ENCODE measurements at places on chromosomes 2 and 18.
A peak's percentile ranks its signal among the peaks of the same experiment; 100 is the strongest.

DNA sequence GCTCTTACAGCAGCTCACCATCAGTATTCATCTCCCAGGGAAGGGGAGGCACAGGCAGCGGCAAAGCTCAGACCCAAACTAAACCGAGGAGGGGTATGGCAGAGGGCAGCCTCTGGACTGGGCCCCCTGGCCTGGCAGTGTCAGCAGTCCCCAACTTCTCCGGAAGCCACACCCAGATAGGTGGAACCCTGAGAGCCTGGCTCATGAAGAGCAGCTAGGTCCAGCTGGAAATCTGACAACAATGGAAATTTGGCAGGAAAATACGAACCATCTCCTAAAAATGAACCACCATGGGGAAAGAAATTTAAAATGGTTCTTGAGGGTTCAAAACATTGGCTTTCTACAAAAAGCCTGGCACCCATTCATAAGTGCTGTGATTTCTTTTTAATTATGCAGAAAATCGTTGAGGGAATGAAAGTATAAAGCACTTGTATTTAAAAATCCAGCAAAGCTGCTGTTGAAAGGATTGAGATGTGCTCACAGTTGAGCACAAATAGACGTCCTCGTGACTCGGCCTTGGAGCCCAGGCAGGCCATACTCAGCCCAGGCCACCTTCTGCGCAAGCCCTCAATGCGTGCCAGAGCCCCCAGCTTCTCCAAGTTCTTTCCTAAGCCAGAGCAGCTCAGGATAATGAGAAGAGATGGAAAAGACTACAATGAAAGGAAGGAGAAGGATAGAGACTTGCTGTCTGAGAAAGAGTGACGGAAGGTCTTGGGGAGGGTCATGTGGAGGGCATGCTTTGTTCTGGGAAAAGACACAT, 93.0 kb downstream of the COL6A3 start:
- no peak for DNase-seq

- no peak for DNase-seq
These were observed 171.9 kb downstream of the KLHL29 start for GRCh38 chr2:23556929-23557328.

GRCh38 chr2:227805578-227805977, 8.1 kb upstream of the CCL20 start:
- peak; percentile 71 for DNase-seq

GRCh38 chr2:171084128-171084527, 76.6 kb downstream of the TLK1 start:
- no peak for DNase-seq

- no peak for DNase-seq
These were observed 77.9 kb downstream of the CABLES1 start for GRCh38 chr18:23213200-23213599.

- no peak for DNase-seq
These were observed 115.4 kb upstream of the CDC42EP3 start for GRCh38 chr2:37786854-37787253.

- DNase-seq: no peak
These were observed 353 bp upstream of the NUP35 start for GRCh38 chr2:183123959-183124221.

GRCh38 chr2:234289834-234290590, 206.9 kb downstream of the ARL4C start:
- peak; percentile 79 for DNase-seq

DNA sequence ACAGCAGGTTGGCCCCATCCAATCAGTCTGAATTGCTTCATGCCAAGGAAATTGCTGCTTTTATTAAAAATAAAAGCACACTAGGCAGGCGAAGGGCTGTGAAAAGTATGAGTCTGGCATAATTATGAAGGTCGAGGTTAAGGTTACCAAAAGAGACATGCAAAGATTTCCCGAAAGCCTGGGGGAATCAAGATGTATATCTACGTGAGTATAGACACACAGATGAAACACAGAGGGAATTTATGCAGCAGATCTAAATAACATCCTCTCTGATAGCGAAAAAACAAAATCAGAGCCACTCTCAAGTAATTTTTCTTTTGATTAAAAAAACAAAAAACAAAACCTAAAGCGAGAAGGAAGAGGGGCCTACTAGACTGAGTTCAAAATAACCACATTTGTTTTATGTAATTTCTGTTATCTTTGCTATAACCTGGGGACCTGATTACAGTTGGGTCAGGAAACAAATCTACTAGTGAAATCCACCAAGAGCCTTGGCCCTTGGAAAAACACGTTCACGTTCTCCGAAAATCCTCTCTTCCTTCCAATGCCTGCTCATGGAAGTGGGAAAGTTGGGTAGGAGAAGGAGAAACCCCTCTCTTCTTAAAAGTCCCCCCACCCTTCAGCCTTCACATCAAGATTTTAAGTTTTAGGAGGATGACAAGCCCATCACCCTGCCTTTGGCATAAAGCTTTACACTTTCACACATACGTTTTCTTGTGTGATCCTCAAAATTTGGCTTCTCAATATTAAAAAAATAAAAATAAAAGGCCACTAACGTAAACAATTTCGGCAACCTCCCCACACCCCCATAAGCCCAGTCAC, 1.4 kb downstream of the AAK1 start:
- no peak for DNase-seq

GRCh38 chr2:12862541-12862940, 145.8 kb downstream of the TRIB2 start:
- DNase-seq: no peak

GRCh38 chr18:7480879-7481278, 86.2 kb upstream of the PTPRM start:
- no peak for DNase-seq

DNA sequence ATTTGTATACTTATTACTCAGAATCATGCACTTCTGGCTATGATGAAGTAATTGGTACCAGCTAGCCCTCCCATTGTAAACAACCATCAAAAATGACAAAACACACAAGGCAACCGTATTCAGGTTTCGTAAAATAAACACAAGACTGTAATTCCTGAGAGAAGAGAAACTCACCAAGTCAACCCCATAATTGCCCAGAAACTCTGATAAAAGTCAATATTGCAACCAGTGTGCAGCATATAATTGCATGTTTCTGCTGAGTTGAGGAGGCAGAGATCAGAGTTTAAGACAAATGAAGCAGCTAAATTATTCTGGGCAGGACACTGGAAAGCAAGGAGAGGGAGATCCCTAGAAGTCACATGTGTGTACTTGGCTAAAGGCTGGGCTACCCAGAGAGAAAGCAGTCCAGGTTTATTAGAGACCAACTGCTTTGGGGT, 90.3 kb downstream of the ROCK2 start:
- no peak for DNase-seq

- DNase-seq: no peak
These were observed 188.7 kb downstream of the IKZF2 start for GRCh38 chr2:212962691-212963090.

DNA sequence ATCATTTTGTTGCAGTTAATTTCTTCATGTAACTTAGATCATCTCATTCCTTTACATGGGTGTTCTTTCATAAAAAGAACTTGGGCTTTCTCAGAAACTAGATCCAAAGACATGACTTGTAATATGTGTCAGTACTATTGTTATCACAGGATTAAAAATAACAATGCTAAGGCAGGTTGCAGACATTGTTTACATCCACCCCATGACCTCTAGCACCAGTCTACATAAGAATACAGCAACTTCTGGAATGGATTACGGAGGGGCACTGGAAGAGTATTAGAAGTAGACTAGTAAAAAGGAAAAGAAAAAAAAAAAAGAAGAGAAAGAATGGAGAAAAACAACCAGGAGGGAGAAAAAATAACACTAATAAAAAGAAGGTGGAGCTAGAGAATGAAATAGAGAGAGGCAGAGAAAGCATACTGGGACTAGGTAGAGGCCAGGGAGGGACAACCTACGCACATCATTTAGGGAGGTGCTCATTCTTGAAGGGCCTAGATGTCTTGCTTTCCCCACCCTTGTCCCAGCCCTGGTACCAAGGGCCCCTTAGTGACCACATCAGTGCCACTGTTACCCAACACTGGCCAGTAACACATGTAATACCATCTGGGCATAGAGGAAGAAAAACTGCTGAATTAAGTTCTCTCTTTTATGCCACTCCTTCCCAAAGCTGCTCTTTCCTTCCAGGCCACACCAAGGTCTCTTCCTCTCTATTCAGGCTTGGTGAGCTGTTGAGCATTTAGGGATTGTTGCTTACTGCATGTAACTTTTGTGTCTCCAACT, 70.6 kb upstream of the KLF7 start:
- DNase-seq: no peak

GRCh38 chr2:164182116-164182627, 439.1 kb downstream of the GRB14 start:
- DNase-seq: no peak

DNA sequence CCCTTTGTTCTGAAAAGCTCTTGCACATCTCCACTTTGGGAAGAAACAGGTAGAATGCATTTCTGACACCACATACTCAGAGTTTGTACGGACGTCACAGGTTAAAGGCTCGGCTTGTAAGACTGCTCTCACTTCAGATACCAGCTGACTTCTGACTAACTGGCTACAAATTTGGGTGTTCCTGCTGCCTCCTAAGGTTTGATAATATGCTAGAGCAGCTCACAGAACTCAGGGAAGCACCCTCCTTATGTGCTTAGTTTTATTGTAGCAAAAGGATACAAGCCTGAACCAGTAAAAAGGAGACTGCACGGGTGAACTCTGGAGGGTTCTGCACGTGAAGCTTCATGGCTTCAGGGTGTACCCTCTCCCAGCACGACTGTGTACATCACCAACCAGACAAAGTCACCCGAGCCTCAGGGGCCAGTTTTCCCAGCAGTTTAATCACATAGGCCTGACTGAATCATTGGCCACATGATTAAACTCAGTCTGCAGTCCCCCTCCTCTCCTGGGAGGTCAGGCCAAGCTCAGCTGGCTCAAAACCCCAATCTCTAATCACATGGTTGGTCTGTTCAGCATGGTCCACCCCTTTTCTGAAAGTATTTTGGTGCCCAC, 749.5 kb upstream of the RAB6C start:
- DNase-seq: no peak

DNA sequence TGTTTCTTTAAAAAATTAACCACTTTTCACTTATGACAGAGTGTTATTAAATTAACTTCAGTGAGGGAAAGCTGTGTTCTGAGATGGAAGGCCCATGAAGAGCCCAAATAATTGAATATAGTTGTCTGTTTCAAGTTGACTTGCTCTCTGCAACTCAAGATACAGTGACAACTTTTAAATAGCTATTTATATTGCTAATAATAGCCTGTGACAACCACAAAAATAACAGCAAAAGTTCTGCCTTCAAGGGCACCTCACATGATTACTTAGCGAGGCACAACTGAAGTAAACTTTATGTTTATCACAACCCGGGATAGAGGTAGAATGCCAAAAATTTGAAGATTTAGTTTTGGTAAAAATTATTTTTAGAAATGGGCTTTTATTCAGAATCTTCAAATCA, 167.3 kb upstream of the SCN7A start:
- DNase-seq: no peak

DNA sequence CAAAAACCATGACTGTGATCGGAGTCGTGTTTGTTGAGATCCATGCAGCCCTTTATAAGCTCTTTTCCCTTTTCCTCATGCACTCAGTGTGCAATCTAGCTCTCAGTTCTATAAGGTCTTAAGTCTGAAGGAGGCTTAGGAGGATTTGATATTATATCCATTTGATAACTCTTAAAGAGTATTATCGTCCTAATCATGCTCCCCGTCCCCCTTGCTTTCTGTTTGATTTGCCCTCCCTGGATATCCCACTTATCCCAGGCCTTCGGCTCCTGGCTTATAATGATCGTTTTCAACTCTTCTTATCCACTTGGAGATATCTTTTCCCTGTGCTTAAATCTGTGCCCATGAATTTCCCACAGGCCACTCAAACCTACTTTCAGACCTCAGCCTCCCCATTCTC, 1917.7 kb upstream of the PIK3C3 start:
- DNase-seq: no peak

GRCh38 chr2:99159594-99159993, 4.8 kb downstream of the LIPT1 start:
- DNase-seq: no peak

DNA sequence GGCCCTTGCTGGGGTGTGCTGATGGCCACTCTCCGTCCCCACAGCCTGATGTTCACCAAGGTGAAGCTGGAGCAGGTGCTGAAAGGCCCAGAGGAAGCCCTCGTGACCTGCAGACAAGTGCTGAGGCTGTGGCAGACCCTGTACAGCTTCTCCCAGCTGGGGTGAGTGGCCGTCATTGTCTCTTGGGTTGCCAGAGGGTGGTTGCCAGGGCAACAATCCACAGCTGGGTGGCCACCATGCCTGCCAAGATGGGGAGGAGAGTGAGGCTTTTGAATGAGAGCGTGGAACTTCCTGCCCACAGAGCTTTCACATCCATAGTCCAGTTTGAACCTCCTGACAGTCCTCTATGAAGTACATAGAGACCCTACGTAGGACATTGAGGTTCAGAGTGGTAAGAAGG, 108.8 kb downstream of the STPG4 start:
- no peak for DNase-seq

DNA sequence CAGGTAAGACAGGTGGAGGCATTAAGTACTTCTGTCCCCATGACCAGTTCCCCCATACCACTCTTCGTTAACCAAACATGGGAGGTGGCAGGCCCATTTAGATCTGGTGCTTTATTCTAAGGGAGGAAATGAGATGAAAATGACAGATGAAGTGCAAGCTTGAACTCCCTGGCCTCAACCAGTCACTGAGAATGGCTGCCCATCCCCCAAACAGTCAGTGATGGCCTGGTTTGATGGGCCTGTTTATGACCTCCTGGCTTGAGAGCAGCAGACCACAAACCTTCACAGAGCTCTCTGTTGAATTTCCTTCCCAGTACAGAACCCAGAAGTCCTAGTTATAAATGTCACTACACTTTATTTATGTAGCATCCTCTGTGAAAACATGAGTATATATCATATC, 31.1 kb downstream of the EPAS1 start:
- DNase-seq: no peak

GRCh38 chr2:152646775-152647174, 70.5 kb downstream of the PRPF40A start:
- no peak for DNase-seq

DNA sequence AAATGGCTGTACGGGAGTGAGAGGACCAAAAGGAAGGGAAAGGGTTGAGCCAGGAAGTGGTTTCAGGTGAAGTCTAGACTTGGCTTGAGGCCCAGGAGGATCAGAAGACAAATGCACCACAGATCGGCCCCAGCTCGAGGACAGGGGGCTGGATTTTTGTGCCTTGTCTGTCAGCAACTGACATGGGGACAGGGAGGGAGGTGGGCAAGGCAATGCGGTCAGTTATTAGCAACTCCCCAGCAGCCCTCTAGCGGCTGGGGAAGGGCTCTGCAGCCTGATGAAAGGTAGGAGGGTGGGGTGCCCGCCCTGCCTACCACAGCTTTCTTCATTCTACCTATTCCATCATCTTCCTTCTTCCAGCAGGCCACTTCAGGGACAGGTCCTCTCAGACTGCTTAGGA, 50.0 kb downstream of the CPO start:
- DNase-seq: no peak

- DNase-seq: no peak
These were observed 277.3 kb downstream of the SS18 start for GRCh38 chr18:25813110-25813509.

- DNase-seq: no peak
These were observed 100.1 kb upstream of the MAP2 start for GRCh38 chr2:209323738-209324137.
